ENCODE measurements at places on chromosomes 11 and 22.

GRCh38 chr11:107706531-107706930 is 5.3 kb downstream of the SLN start:
- no peak for DNase-seq

DNA sequence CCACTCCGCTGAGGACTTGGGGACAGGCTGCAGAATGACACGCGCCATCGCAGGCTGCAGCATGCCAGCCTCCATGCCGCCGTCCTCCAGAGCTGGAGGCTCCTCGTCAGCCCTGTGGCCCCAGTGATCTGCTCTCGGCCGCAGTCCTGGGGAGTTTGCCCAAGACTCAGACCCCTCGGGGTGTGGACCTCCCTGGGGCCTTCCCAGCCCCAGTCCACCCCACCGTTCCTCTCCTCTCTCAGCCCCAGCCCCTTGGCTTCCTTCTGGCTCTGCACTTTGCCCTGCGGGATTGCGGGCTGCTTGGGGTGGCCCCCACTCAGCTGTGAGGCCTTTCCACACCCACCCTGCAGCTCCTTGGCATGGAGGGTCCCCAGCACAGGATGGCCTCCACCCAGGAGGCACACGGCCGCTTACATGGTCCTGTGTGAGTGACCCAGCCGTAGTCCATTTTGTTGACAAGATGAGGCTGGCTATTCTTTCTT is 414.9 kb downstream of the TBC1D22A start:
- DNase-seq = no peak

GRCh38 chr22:38645430-38645829 is 10.8 kb downstream of the FAM227A start:
- DNase-seq = no peak

GRCh38 chr11:60924906-60925853 is 920 bp downstream of the TMEM132A start:
- no peak for DNase-seq

GRCh38 chr11:12224537-12224893 is 114.1 kb downstream of the MICAL2 start:
- peak; percentile 74 for DNase-seq

DNA sequence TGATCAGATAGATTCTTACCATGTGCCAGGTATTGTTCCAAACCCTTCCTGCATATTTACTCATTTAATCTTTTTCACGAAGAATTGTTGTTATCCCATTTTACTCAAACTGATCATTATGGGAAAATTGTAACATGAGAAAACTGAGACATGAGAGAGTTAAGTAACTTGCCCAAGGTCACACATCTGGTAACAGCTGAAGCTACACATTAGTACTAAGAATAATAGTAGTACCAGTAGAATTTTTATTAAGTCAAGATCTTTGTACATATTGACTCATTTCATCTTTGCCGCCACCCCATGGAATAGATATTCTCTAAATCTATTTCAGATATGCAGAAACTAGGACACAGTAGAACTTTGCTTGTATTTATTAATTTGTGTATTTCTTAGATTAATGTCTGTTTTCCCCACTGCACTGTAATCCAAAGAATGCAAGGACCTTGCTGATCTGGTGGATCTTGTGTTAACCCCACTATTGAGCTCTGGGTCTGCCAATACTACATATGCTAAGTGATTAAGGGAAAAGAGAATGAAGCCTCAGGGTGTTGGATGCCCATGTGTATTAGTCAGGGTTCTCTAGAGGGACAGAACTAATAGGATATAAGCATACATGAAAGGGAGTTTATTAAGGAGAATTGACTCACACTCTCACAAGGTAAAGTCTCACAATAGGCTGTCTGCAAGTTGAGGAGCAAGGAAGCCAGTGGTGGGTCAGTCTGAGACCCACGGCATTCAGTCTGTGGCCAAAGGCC is 72.8 kb downstream of the PARVA start:
- no peak for DNase-seq

- no peak for DNase-seq
Measured at GRCh38 chr11:46701078-46701654, 335 bp downstream of the ZNF408 start.

GRCh38 chr11:91691872-91692271 is 532.7 kb upstream of the FAT3 start:
- no peak for DNase-seq

GRCh38 chr11:68120273-68121066 is 718 bp downstream of the CHKA start:
- DNase-seq = peak; percentile 52

GRCh38 chr22:40533712-40534378 is 102.7 kb downstream of the MRTFA start:
- no peak for DNase-seq

- DNase-seq = no peak
Measured at GRCh38 chr22:33163815-33164214, 105.6 kb upstream of the SYN3 start.

DNA sequence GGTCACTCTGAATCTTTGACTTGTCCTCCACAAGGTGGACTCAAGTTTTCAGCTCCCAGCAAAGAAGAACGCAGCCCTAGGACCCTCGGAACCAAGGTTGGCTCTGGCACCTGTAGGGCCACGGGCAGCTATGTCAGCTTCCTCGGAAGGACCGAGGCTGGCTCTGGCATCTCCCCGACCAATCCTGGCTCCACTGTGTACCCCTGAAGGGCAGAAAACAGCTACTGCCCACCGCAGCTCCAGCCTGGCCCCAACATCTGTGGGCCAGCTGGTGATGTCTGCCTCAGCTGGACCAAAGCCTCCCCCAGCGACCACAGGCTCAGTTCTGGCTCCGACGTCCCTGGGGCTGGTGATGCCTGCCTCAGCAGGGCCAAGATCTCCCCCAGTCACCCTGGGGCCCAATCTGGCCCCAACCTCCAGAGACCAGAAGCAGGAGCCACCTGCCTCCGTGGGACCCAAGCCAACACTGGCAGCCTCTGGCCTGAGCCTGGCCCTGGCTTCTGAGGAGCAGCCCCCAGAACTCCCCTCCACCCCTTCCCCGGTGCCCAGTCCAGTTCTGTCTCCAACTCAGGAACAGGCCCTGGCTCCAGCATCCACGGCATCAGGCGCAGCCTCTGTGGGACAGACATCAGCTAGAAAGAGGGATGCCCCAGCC is 2.2 kb downstream of the INPP5J start:
- no peak for DNase-seq

GRCh38 chr11:78929207-78929905 is 354.7 kb upstream of the NARS2 start:
- DNase-seq = no peak

GRCh38 chr22:39316440-39317083 is 2.9 kb downstream of the RPL3 start:
- peak; percentile 61 for DNase-seq

DNA sequence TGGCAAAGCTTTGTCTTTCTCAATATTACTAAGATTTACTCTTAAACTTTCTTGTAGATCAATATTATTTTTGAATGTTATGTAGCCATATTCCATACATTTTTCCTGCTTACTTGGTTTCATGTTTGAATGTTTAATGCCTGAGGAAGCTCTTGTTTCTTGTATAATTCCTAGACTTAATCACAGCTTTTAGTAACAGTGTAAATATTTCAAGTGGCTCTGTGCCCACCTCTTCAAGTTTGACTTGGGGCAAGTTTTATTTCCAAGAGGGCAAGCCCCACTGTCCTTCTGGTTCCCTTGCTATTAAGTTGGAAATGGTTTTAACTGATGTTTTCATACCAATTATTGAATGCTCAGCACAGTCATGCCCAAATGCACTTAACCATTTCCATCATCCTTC is 1004.1 kb downstream of the OPCML start:
- no peak for DNase-seq

DNA sequence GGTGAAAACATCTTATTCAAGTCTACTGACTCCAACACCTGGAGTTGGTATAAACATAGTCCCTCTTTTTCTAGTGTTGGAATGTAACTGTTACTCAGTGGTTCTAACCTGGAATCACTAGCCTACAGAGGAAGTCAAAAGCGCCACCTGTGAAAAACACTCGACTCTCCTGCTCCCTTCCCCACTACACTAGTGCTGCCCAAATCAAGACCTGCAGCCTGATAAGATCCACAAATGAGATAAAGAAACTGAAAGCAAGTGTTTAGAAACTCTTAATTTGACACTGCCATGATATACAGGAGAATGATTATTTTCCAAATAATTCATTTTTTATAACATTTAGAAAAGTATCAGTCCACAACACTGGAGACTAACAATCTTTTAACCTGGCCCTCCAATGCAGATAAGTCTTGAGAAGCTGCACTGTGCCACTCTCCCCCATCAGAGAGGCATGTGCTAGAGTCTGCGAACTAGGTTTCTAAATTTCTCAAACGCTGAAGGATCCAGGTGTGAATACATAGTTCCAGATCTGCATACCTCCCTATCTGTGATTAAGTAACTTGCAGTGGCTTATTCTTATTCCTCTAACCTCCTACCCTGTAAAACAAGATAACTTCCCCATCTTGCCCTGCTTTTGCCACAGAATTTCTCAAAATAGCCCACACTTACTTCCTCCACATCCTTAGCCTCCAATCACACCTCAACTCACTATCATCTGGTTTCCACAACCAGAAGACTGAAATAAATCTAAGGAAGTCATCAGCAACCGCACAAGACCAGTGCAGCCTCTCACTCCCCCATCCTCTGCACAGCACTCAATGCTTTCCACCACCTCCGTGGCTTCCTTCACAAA is 88.1 kb downstream of the RRAS2 start:
- DNase-seq = no peak

- no peak for DNase-seq
Measured at GRCh38 chr22:43390872-43391271, 20.9 kb upstream of the MPPED1 start.

DNA sequence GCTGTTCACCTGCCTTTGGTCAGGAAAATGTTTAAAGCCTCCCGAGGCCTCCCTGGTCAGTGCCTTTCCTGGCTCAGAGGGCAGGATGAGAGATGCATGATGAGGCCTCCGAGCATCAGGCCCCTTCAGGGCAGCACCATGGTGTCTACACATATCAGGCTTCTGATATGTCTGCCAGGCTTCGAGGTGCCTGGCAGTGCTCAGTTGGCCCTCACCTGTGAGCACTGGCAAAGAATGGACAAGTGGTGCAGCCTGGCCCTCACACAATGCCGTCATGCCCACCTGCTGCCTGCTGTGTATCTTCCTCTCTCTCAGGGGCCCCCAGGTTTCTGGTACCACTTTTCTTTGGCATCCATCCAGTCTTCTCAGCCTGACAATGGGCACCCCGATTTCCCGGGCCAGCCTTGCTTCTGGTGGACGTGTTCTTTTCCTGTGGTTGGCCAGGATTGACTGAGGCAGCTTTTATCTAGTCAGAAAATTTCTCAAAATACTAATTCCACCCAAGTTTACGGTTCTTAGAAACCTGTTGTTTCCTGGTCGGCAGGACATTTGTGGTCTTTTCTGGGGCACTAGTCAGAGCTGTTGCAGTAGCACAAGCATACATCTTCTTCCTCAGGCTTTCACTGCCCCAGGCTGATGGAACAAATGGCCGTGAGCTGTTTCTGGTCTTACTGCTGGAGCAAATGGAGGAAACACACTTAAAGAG is 76.8 kb upstream of the SUSD2 start:
- no peak for DNase-seq

DNA sequence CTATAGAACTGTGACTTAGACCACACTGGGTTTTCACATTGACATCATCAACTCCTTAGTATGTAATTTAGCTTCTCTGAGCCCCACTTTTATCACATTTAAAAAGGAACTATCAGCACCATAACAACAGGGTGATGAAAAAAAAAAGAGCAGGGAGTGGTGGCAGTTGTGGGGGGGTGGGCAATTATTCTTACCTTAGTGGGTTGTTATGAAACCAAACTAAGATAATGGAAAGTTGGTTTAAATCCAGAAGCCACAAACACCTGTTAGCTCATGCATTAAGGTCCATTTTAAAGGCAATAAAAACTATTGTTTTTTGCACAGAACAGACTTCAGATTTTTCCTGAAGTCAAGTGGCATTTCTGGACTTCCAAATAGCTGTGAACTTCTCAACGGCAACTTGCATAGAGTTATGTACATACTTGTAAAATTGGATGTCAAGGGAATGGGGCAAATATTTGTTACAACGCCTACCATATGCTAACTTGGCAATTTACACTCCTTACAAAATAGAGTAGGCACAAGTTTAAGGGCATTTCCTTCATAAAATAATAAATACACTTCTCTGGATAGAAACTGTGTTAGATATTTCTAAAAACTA is 793.6 kb downstream of the DLG2 start:
- DNase-seq = no peak

- DNase-seq = no peak
Measured at GRCh38 chr11:77729063-77729462, 91.5 kb downstream of the RSF1 start.

DNA sequence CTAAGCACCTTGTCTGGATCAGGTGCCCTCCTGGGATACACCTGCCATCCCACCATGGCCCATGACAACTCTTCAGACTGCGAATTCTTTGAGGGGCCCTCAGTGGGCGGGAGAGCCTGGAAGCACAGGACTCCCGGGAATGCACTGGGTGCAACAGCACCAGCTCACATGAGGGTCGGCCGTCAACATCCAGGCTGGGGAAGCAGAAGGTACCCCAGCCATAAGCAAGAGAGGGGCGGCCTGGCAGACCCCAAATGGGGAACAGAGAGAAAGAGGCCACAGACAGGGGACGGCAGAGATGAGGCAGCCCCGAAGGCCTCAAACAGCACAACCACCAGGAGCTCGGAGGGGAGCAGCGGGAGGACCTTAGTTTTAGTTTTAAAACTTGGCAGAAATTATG is 94.4 kb downstream of the PHF21B start:
- no peak for DNase-seq

DNA sequence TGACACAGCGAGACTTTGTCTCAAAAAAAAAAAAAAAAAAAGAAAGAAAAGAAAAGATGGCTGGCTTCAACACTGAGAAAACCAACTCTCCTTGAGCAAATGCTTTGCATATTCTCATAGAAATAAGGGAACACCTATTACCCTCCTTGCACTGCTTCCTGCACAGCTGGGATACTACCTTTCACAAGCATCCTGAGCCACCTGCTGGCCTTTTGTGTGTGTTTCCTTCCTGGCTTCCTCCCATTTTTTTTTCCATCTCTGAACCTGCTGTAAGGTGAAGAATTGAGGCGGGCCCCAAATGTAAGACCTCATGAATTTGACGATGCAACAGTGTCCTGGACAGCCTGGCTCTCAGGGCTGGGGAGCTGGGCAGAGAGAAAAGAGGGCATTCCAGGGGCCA is 1.9 kb upstream of the RFPL3 start:
- no peak for DNase-seq

- DNase-seq = no peak
Measured at GRCh38 chr11:113162592-113162962, 151.8 kb upstream of the TTC12 start.

DNA sequence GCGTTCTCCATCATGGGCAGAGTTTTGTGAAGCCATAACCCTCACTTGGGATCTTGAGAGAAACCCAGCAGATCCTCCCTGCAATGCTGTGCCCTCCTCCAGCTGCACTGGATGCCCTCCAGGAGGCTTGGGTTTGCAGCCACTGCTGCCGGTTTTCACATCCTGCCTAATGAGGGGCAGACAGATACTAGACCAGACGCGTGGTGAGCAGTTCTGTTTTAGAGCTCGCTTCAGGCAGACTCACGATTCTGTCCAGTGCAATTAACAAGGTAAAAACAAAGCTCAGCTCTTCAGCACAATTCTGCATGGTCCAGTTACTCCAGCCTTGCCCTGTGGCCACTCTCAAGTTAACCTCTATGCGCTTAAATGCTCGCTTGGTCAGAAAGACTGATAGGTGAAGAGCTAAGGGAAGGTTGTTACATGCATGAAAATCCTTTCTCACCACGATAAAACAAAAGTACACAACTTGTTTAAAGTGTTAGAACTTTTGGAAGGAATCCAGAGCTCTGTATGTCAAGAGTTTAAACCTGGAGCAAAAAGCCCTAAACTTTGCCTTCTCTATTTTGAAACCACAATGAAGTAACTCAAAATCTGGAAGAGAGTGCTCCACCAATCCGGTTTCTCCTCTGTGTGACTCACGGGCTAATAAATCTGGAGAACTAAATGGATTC is 292.3 kb upstream of the FAT3 start:
- no peak for DNase-seq
